ENCODE measurements at places on chromosomes 13 and 19.
A peak's percentile ranks its signal among the peaks of the same experiment; 100 is the strongest.

DNA sequence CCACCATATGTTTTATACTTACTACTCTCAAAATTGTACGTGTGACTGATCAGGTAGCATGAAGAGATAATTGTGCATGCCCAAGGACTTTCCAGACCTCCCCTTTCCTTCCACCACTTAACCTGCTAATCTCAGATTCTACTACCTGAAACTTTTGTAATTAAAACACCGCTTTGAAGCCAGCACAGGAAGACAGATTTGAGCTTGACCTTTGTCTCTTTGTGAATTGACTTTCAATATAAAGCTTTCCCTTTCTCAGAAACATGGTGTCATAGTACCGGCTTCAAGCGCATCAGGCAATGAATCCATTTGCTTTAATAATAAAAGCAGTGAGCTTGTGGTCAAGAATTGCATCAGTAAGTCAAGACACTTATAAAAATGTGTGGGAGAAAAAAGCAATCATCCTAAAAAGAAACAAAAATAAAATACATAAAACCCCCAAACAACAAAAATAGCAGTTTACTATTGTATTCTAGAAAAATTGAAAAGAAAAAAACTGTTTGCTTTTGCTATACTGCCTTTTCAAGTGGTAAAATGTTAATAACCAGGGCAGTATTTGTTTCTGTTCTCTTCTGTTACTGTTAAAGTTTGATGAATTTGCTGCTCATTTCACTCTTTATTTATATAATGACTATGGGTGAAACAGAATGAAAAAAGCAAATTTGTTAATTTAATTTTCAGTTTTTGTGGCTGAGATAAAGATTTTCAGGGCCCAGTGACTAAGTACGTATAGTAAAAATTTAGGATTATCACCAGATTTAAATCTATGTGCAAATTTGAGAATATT is 2075.3 kb downstream of the PCDH9 start:
- no peak for DNase-seq

DNA sequence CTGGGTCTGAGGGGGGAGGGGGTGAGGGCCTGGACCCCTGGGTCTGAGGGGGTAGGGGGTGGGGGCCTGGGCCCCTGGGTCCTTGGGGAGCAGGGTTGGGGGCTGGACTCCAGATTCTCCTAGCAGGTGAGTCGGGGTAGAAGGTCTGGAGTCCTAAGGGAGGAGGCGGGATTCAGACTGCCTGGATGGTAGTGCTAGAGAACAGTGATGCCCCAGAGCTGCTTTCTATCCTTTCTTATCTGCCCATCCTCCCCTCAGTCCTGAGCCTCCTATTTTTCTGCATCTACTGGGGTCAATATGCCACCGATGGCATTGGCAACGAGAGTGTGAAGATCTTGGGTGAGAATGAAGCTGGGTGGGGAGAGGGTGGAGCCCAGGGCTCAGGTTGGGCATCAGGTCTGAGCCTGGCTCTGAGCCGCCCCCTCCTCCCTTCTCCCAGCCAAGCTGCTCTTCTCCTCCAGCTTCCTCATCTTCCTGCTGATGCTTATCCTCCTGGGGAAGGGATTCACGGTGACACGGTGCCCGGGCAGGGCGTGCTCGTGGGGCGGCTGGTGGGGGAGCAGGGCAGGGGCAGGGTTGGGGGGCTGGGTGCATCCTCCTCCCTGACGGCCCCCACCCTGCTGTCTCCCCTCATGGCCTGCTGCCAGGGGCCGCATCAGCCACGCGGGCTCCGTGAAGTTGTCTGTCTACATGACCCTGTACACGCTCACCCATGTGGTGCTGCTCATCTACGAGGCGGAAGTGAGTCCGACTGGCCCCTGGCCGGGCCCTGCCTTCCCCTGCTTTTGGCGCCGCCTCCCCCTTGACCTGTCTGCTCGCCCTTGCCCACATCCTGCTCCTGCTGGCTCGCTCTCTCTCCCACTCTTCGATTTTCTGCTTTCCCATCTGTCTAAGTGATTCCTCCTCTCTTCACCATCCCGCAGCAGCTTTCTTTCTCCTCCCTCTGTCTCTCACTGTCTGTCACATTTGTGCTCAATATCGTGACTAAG is 3.4 kb downstream of the TMEM145 start:
- DNase-seq: peak; percentile 21

DNA sequence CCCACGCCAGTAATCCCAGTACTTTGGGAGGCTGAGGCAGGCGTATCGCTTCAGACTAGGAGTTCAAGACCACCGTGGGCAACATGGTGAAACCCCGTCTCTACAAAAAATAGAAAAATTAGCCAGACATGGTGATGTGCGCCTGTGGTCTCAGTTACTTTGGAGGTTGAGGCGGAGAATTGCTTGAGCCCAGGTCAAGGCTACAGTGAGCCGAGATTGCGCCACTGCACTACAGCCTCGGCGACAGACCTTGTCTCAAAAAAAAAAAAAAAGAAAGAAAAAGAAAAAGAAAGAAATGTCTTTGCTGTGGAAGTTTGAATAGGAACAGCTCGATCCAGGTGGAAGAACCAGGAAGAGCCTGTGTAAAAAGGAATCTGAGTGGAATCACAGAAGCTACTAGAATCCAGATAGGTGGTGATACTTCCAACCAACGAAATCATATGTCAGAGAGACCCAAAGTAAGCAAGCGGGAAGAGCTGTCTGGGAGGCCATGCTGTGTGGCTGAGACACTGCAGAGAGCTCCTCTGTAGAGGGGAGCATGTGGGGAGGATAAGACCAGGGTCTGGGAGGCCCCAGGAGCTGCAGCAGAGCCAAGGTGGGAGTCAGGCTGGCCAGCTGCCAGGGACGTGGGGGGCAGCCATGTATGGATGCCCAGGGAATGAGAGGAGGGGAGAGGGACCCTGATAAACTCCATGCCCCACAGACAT is 21.1 kb downstream of the LATS2 start:
- no peak for DNase-seq

DNA sequence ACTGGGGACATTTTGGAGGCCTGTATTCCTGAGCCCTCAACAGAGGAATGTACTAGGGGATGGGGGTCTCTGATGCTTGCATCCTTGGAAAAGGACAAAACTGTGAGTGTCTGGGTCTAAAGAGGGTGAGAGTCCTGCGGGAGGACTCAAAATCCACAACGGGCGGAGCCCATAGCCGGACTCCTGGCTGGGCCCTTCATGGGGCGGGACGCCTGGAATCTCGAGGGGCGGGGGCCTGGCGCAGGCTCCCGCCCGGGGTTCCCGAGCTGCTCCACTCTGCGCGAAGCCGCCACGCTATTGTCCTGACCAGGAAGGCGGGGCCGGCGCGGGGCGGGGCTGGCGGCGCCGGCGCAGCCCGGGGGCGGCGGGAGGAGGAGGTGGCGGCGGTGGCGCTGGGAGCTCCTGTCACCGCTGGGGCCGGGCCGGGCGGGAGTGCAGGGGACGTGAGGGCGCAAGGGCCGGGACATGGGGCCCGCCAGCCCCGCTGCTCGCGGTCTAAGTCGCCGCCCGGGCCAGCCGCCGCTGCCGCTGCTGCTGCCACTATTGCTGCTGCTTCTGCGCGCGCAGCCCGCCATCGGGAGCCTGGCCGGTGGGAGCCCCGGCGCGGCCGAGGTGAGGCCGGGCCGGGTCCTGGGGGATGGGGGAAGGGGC is at the start of gene APLP1:
TSS of gene APLP1 (plus strand) at position 403 of the 651 bp plus-strand sequence. CDS start at position 466, 63 bp downstream.
- no peak for DNase-seq

All from IMR-90 (cell line).